Epithelial cell of esophagus (primary cell): ENCODE measurements at places on chromosomes 2 and 18.
A peak's percentile ranks its signal among the peaks of the same experiment; 100 is the strongest.

DNA sequence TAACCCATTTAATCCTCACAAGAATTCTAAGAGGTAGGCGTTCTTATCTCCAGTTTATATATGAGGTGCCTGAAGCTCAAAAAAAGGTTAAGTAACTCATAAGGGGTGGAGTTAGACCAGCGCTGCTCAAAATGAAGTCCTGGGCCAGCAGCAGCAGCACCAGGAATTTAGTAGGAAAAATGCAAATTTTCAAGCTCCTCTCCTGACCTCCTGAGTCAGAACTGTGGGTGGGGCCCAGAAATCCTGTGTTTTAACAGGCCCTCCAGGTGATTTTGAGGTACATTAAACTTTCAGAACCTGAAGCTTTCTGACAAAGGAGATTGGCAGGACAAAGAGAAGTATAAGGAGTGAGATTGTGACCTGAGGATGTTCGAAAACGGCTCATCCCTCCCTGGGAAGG is 66.0 kb upstream of the CCDC85A start:
- DNase-seq = peak; percentile 12

GRCh38 chr18:51074605-51075004 is 44.6 kb downstream of the SMAD4 start:
- DNase-seq = no peak

- DNase-seq = no peak
Observed at GRCh38 chr2:77087987-77088414, 434.2 kb downstream of the LRRTM4 start.

GRCh38 chr2:150508497-150509137 is 21.1 kb upstream of the RND3 start:
- no peak for DNase-seq

DNA sequence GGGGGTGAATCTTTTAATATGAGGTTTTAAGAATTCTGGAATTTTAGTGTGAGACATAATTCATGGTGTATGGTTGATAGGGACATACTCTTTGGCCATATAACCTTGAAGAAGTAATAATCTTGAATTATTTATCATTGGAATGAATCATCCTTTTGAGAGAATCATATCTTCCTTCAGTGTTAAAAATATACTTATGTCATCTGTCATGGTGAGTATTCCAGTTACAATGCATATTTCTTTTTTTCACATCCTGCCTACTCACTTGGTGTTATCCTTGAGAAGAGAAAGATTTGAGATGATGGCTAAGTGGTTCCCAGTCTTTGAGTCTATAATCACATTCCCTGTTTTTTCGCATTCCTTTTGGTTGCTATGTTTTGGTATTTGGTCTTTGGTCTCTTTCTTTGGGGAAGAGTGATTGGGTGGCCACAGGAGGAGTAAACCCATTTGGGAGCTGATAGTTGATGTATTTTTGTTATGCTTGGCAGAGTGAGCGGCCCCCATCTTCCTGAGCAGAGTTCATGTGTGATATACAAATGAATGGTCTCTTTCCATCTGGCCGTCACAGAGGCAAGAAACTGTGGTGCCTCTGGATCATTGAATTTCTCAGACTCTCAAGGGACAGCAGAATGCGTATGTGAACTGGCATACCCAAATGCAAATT is 21.6 kb downstream of the ASAP2 start:
- no peak for DNase-seq
